Ovary (tissue), 10 donors: ENCODE measurements at places on chromosomes 16 and 17. TPM values are rescaled to one million over a fixed set of nuclear protein-coding genes. Genes with fewer than 3 reads are reported as not detected.

The CDT1 gene
- 3.2 TPM for total RNA-seq

GRCh38 chr16:30350134-30350871 lies 4.8 kb downstream of the CD2BP2 start:
- no peak for DNase-seq

DNA sequence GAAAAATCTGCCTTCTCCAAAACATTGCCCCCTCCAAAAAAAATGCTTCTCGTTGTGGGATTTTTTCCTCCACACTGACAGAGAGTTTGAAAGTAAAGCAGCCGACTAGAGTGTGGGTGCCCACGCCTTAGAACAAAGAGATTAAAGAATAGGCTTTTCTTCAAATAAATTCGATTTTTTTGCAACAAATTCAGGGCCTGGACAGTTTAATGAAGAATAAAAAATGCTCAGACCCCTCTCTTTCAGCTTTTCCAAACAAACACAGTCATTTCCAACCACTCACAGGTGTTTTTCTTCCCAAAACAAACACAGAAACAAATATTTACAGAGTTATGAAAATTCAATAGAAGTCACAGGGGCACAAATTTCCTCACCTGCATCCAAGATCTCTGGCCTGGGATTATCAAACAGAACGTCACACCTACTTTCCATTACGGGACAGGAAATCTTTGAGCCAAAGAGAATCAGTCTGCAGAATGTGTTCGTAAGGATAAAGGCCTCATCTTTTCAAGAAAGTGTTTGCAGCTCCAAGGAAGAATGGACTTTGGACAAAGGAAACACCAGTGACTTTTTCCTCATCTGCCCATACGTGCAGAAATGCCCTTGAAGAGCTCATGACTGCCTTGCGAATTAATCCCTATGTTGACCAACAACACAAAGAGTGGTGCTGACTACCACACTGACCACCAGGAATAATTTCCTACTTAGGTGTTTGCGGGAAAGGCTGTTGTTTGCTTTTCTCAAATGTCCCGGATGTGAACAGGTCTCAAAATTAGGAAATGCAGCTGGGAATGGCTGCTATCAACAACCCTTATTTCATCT lies 31.3 kb upstream of the TOX3 start:
- DNase-seq, result no peak

DNA sequence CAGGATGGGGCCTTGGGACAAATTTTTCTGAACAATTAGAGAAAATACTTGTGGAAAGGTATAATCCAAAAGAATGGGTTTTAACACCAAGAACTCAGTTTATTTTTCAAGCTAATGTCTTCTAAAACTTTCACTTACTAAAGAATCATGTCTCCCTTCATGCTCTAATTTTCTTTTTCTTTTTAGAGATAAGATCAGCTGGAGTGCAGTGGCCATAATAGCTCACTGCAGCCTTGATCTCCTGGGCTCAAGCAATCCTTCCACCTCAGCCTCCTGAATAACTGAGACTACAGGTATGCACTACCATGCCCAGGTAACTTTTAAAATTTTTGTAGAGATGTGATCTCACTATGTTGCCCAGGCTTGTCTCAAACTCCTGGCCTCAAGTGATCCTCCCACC lies 5.5 kb downstream of the OR4D1 start:
- DNase-seq, result no peak

The NPIPA8 gene
- total RNA-seq, result 41.5 TPM

The SLC6A2 gene
- total RNA-seq, result 0.30 TPM

- DNase-seq, result no peak
Observed at GRCh38 chr17:49157784-49158183, 25.2 kb downstream of the B4GALNT2 start.

DNA sequence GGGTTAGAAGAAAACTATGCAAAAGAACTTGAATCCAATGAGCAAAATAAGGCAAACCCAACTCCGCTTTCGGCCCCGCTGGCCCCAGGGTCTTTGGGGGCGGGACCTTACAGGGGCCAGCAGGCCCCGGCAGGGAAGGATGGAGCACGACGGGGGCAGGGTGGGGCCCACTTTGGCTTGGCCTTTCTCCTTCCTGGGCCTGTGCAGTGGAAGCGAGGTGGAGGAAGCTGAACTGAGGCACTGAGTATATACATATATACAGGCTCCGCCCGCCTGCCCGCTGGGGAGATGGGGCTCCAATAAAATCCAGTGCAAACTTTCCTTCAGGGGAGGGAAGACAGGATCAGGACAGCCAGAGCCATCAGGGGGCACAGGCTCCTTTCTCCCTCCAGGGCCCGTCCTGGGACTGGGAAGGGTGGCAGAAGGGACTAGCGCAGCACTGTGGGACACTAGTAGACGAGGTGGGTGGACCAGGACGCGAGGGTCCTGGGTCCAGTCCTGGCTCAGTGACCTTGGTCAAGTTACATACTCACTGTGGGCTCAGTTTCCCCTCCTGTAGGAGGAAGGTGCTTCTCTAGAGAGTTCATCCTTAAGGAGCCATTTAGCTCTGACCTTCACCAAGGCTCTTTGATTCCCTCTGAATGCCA lies 20.9 kb upstream of the MPO start:
- no peak for DNase-seq

DNA sequence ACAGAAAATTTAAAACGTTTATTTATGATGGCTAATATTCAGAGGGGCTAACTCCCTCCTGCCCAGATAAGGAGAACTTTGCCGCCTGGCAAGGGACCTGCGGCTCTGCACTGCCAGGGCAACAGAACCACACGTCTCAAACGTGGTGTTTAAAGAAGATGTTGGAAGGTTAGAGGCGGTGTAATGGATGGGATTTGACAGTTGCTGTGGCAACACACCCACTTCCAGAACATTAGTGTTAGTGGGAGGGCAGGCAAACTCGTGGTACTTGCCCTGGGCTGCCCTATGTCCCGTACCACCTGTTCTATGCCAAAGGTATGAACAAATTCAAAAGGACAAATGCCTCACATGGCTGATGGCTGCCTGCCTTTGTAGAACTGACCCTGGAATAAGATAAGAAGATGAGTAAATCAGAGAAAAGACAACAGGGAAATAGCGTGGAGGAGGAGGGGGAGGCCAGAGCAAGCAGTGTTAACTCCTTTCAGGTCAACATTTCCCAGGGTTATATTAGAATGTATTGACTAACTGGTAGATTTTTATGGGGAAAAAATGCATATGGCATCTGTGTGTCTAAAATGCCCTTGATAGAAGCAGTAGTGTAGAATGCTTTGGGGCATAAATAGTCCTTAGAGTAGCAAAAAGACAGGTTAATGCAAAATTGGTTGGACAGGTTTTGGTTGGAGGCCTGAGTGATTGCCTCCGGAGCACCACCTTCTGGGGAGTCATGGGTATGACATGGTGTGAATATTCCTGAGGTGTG lies 30.8 kb downstream of the HLF start:
- DNase-seq, result peak; percentile 65

- DNase-seq, result no peak
Observed at GRCh38 chr16:85027958-85028684, 526 bp downstream of the KIAA0513 start.

- DNase-seq, result peak; percentile 37
Observed at GRCh38 chr17:40314584-40314956, 5.6 kb downstream of the RARA start.

DNA sequence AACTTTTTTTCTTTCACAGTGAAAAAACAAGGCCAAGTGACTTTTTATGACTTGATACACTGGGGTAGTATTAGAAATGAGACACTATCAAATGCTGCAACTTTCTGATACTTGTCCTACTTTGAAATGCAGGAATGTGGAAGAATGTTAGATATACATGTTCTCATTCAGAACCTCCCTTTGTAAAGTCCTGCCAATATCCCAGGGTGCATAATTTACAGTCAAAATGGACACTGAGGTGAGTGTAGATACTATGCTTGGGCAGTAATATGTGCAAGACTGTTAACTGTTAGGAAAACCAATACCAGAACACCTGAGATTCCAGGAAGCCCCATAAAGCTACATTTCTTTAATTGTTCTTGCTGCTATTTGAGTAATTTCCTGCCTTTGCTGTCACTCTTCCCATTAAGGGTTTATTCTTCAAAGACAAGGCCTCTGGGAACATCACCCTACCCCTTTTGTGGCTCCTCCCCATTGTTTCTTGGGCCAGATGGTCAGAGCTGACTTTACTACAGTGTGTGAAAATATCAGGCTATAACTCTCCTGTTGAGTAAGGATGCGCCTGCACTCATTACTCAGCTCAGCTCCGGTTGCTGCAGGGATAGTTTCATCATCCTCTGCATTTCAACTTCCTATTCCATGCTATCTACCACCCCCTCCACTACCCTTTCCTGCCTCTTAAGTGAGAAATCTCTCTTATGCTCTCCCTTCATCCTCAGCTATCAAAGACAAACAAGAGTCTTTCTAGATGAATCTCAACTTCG lies 48.7 kb downstream of the TMEM100 start:
- DNase-seq, result no peak

DNA sequence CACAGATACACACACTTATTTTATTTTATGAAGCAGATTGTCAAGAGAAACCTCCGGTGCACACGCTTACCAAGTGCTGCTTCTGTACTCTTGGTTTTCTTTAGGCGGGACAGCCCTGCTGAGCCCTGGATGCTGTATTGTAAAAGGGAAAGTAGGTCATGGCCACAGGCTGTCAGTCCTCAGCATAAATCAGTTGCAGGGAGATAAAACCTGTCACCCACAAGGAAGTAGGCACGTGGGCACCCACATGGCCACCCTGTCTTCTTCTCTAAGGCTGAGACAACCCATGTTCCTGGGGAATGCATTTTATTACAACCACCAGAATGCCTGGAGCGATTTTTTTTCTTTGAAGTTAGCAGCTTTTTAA lies 59.3 kb downstream of the ASIC2 start:
- peak; percentile 38 for DNase-seq

GRCh38 chr17:64385187-64386083 lies 5.2 kb downstream of the PECAM1 start:
- peak; percentile 97 for DNase-seq

The NT5M gene
- total RNA-seq, result 3.8 TPM

The NACA2 gene
- total RNA-seq, result not detected

DNA sequence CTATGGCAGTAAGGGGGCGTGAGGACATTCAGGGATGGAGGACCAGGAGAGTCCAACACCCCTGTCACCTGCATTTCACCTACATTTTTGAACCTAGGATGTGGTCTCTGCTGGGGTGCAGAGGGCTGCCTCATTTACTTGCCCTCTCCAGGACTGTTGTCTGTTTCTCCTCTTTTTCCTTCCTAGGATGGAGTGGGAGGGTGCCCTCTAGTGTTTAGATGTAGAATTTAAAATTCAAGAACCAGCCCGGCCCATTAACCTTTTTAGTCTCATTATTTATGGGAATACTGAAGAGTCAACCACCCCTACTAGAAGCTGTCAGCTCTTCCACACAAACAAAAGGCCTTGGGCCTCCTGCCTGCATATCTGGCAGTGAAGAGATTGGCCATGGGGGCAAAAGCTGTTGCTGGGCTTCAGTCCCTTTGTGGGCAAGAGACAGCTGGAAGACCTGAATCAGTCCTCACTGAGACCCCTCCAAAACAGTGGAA lies 2.5 kb upstream of the STARD3 start:
- DNase-seq, result no peak

GRCh38 chr17:60352569-60352968 lies 39.4 kb downstream of the USP32 start:
- no peak for DNase-seq

The UNC13D gene
- total RNA-seq, result 17.2 TPM

DNA sequence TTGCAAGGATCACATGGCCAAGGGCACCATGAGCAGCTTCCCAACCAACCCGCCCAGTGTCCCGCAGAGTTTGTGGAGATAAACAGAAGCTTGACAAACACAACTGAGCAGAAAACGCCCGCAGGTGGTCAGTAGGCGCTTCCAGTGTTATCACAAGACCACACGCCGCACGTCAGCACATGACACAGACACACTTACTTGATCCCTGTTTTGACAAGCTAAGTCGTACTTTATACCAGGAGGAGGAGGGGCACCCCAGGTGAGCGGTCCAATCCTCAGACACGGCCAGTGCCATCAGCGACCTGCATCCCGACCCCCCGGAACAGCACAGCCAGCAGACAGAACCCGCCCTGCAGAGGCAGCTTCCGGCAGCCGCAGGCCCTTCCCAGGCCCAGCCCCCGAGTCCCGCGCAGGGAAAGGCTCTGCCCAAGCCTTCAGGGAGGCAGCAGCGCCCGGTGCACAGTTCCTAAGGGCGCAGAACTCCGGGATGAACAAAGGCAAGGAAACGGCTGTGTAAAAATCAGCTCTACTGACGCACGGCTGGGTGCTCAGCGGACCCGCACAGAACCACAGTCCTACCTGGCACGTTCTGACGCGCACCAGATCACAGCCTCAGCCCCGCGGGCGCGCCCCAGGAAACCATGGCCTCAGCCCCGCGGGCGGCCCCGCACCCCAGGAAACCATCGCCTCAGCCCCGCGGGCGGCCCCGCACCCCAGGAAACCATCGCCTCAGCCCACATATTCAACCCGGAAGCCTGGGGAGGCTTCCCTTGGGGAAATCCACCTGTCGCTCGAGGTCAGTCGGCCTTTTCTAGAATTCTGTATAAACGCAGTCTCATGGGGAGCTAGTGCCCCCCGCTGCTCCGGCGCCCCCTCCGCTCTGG lies 27.8 kb downstream of the AXIN1 start:
- DNase-seq, result no peak

GRCh38 chr17:3951420-3951819 lies 12.8 kb downstream of the ATP2A3 start:
- DNase-seq, result no peak

DNA sequence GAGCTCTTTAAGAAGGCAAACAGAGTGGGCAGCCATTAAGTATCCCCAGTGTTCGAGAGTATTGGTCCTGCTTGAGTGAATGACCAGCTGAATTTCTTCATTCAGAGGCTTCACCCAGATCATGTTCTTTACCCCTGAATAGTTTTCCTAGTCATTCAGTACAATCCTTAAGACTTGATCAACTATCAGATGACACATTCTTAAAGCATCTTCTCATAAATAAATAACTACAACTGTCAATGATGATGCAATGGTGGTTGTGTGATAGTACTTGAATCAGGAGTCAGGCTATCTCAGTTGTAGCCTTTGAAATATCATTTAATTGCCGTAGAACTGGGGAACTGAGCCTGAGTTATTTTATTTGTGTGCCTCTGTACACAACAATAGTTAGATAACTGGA lies 416.8 kb upstream of the CCL2 start:
- no peak for DNase-seq

The CA7 gene
- total RNA-seq, result not detected

GRCh38 chr16:88318521-88318920 lies 64.2 kb upstream of the ZNF469 start:
- peak; percentile 45 for DNase-seq

DNA sequence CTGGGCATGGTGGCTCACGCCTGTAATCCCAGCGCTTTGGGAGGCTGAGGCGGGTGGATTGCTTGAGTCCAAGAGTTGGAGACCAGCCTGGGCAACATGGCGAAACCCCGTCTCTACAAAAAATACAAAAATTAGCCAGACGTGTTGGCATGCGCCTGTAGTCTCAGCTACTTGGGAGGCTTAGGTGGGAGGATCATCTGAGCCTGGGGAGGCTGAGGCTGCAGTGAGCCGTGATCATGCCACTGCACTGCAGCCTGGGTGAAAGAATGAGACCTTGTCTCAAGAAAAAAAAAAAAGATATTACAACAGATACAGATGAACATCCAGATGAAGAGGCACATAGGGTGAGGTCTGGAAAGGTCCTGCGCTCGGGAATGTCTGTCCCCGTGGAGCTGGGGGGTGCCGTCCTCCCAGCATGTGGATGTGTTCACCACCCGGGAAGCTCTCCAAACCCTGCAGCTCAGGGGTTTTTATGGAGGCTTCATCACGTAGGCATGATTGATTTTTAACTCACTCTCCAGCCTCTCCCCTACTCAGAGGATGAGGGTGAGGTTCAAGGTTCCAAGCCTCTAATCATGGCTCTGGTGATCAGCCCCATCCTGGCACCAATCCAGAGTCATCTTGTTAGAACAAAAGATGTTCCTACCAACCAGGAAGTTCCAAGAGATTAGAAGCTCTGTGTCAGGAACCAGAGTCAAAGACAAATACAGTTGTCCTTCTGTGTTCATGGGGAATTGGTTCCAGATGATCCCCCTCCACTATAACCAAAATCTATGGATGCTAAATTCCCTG lies 85.0 kb upstream of the DNAJA2 start:
- DNase-seq, result peak; percentile 1
